ENCODE measurements at places on chromosomes 13 and 19.

DNA sequence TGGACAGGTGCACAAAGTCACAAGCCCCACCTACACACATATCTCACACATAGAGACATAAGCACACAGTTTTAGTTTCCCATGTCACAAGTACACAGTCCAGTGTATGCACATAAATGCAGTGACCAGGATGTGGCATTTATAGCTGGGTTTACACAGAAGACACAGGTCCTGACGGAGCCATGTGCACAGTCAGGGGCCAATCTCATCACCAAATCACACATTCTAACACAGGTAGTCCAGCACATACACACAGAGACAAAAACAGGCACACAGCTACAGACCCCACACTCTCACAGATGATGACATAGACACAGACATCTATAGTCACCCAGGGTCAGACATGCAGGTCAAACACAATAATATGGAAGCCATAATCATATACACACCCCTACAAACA lies 2.1 kb downstream of the NUMBL start:
- DNase-seq = no peak

- peak; percentile 60 for DNase-seq
Observed at GRCh38 chr19:4556597-4557127, 2.8 kb downstream of the SEMA6B start.

DNA sequence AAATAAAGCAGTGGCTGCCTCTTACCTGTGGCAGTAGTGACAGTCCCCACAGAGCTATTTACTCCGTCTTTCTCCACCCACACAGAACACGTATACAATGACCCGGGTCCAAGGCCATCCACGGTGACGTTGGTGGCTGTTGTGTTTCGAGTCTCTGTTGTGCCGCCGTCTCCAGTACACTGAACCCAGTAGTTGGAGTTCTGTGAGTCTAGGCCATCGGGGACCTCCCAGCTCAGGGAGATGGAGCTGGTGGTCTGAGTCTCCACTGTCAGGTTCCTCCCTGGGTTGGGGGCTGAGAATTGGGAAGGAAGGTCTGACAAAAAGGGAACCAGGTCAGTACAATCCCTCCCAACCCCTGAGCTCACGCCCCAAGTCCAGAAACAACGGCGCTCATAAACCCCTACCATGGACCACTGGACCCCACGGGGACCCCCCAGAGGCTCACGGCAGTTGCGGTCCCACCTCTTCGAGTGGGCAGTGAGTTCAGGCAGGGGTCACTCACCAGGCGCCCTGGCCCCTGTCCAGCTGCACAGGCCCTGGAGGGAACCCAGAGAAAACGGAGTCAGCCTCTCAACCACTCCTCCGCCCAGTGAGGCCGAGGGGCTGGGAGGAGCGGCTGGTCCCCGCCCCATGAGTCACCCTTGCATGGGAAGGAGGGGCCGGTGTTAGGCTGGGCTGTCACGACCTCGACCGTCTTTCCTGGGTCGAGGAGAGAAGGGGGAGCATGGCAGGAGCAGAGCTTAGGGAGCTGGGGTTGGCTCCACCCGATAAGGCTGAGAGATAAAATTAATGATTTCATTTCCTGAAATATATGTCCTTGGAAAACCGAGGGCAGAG lies 2.4 kb downstream of the PTPRH start:
- peak; percentile 29 for DNase-seq

DNA sequence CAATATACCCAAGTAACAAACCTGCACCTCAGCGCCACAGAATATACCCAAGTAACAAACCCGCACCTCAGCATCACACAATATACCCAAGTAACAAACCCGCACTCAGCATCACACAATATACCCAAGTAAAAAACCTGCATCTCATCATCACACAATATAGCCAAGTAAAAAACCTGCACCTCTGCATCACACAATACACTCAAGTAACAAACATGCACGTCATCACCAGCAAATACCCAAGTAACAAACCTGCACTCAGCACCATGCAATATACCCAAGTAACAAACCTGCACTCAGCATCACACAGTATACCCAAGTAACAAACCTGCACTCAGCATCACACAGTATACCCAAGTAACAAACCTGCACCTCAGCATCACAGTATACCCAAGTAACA lies 69.8 kb downstream of the UQCRFS1 start:
- no peak for DNase-seq

All from NCI-H345 (cell line).